ENCODE measurements at places on chromosomes 16 and 17. TPM values are rescaled to one million over a fixed set of nuclear protein-coding genes. Genes with fewer than 3 reads are reported as not detected.

DNA sequence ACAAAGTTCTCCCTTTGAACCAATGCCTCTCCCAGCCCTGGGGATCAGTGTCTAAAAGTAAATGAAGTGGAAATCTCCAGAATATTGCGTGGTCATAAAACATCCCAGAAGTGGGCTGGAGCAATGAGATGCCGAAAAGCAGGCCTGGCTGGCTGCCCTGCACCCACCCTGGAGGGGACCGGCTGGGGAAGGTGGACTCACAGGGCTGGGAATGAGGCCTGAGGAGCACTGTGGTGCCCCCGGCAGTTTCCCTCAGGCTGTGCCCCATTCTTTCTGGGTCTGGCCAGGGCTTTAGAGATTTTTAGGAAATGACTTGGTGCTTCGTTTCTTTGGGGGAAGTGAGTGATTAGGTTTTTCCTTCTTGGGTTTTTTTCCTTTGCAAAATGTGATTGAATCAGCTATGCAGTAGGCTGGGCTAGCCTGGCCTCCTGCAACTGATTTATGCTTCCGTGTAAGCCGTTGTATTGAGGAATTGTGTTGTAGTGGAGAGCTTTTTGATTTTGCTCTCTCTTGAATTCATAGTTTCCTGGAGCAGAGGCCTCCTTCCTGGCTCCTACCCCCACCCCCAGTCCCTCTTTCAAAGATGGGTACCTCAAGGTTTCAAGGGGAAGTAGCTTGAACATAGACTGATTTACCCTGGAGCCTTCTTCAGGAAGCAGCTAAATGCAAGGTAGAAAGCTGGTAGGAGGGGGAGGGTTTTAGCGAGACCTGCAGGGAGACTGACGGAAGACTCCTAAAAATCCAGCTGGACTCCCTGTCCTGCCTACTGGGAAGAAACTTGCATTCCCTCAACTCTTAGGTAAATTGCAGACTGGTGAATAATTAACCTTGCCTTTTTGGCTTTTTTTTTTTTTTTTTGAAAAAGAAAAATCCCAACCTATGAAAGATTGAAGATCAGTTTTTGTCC lies 170.2 kb downstream of the RAB11FIP4 start:
- DNase-seq: no peak

DNA sequence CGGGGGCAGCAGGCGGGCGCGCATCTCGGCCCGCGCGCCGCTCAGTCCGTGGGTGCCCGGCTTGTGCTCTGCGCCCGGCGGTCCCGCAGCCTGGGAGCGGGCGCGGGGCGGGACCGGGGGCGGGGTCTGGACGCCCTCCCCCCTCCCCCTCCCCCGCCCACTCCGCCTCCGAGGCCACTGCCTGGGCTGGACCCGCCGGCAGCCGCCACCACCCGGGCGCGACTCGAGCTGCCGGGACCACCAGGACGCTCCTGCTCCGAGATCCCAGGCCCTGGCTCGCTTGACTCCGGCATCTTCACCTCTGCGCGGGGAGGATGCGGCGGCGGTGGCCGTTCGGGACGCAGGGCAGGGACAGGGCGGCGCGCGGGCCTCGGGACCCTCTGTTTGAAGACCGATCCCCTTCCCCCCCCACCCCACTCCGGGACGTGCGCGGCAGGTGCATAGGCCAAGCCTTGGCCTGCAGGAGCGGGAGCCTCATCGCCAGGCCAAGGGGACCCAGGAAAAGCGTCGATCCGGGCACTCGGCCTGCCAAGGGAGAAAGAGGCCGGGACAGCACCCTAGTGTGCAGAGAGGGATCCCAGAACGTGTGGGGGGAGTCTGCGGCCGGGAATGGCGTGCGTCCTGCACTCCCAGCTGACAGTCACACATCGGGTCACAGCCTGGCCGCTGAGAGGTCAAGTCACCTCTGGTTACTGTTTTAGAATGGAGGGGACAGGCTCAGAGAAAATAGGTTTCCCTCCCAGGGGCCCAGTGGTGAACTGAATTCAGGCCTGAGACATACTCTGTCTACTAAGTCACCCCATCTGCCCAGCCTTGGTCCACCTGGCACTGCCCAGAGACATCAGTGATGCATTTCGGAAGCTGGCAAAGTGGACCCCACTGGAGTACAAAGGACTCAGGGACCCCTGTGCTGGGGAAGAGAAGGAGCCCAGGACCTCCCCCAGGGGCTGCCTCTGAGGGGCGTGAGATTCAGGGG lies at the start of gene HS3ST6:
Gene HS3ST6, minus strand, starts transcription at position 65 of the 976 bp plus-strand sequence. CDS start 92 bp downstream, outside the sequence.
- no peak for DNase-seq

ACSF3 gene
- total RNA-seq: 16.9 TPM

MGAT5B gene
- 0.65 TPM for total RNA-seq

- DNase-seq: no peak
These were observed 110.4 kb downstream of the VAT1L start for GRCh38 chr16:77898671-77899211.

- no peak for DNase-seq
These were observed 10.9 kb downstream of the HSPB9 start for GRCh38 chr17:42133461-42134041.
